ENCODE measurements at places on chromosomes 5 and 9.

- DNase-seq = no peak
Observed at GRCh38 chr5:88957013-88957412, 74.0 kb upstream of the MEF2C start.

- DNase-seq = no peak
Observed at GRCh38 chr5:2007878-2008501, 125.3 kb upstream of the IRX4 start.

- DNase-seq = peak; percentile 16
Observed at GRCh38 chr9:134243778-134244467, 79.6 kb upstream of the RNU6ATAC start.

DNA sequence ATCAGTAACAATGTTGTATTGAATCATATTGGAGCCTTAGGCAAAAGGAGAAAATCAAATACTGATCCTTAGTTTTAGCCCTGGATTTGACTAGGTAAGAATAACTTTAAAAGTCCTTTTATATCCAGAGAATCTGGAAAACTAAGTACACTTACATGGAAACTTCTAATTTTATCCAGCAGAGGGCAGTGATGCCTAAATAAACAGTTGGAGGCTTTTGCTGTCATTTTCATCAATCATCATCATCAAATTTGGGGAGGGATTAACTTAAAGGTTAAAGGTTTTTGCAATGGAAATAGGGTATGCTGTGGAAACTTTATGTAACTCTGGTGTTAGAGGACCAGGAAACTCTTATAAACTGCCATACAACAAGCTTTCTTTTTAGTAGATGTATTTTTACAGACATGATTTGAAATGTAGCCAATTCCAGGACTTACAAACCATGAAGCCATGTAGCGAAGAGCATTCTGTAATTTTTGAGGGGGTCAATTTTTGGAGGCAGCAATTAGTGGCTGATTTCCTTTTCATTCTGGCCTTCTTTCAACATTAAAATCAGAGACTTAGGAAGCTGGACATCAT, 112.7 kb downstream of the OSTF1 start:
- peak; percentile 9 for DNase-seq

GRCh38 chr5:14295610-14296009, 152.5 kb downstream of the TRIO start:
- no peak for DNase-seq

DNA sequence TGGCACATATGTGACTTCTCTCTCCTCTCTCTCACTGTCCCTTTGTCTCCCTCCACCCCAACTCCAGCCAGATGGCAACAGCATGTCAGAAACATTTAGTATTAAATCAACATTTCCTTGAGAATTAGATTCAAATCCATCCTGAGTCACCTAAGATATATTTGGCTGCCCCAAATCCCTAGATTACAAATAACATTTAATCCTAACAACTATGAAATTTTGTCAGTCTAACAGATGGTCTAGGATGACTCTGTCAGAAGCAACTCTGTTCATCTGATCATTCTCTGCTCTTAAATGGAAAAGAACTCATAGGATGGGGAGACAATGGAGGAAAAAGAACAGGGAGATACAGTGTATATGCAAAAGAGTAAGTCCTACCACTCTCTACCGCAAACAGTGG, 201.2 kb downstream of the TSSK1B start:
- no peak for DNase-seq

DNA sequence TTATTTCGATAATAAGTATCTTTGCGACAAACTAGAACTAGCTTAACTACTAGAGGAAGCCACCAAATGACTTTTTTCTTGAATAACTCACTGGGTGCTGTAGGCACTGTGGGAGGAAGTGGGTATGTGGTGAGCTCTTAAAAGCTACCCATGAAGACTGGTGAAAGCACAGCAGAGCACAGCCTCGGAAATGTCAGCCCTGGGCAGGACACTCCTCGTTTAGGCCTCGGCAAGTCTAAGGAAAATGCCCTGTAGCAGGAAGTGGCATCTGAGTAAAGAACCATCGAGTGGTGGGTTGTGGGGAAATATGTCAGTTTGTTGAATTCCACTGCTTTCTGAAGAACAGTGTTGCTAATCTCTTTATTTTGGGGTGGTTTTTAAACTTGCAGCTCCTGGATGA, 44.0 kb upstream of the NCS1 start:
- DNase-seq = peak; percentile 73

DNA sequence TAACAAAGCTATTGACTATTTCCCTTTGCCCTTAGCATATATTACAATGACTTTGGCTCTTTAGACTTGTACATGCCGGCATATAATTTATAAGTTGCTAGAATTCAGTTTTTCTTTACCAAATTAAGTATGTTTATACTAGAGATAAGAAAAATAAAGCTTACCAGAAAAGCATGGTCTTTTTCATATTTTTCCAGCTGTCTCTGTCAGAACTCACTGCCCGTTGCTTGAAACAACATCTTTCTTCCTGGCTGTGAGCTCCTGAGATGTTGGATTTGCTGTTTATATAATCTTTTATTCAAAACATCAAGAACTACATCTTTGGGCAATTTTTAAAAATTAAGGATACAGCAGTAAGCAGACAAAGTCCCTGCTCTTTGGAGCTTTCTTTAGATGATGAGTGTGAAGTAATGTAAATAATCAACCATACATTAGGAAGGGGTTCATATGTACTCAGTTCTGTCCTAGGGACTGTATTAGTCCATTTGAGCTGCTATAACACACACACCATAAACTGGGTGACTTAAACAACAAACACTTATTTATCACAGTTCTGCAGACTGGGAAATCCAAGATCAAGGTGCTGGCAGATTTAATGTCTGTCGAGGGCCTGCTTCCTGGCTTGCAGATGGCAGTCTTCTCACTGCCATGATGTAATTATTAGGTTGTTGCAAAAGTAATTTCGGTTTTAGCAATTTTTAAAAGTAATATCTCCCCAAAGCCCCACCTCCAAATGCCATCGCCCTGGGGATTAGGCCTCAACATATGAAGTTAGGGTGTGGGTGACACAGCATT, 45.4 kb upstream of the RANBP3L start:
- no peak for DNase-seq

GRCh38 chr9:72440992-72441847, 76.2 kb upstream of the ZFAND5 start:
- DNase-seq = no peak

DNA sequence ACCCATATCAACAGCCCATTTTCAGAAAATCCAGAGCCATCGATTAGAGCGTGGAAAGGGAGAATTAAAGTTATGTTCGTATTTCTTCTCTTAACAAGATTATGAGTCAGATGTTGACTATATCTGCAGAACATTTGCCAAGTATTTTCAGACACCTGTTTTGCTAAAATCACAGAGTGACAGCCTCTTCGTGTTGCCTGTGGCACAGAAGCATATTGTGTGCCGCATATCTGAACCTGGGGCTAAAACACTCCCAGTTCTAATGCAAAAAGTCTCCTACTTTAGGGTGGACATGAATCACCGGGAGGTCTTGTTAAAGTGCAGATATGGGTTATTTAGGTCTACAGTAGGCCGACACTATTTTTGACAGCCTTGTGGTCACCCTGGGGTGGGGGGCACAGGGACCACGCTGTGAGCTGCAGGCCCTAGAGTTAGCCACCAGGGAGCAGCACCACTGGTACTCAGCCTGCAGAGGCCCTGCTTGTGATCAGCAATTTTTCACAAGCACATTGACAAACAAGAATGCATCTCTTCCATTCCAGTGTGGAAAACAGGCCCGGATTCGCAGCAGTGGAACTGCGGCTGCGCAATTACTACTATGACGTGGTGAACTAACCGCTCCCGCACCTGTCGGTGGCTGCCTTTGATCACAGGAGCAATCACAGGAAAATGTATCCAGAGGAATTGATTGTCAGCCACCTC, 93.5 kb downstream of the SYK start:
- no peak for DNase-seq

DNA sequence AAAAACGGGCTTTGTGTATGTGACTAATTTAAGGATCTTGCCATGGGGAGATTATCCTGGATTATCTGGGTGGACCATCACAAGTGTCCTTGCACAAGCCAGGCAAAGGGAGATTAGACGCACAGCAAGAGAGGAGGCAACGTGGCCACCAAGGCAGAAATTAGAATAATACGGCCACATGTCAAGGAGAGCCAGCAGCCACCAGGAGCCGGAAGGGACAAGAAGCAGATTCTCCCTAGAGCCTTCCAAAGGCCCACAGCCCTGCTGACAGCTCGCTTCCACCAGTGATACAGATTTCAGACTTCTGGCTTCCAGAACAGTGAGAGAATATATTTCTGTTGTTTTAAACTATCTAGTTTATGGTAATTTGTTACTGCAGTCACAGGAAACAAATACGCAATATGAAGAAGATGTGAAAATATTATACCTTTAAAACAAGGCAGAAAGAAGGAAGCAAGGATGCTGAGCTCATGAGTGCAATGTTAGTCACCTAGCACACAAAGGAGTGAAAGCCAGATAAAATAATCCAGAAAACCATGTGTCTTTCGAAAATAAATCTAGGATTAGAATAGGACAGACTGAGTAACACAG, 28.7 kb upstream of the F2RL1 start:
- no peak for DNase-seq

- DNase-seq = no peak
Observed at GRCh38 chr5:6222121-6222520, 156.2 kb downstream of the MED10 start.

DNA sequence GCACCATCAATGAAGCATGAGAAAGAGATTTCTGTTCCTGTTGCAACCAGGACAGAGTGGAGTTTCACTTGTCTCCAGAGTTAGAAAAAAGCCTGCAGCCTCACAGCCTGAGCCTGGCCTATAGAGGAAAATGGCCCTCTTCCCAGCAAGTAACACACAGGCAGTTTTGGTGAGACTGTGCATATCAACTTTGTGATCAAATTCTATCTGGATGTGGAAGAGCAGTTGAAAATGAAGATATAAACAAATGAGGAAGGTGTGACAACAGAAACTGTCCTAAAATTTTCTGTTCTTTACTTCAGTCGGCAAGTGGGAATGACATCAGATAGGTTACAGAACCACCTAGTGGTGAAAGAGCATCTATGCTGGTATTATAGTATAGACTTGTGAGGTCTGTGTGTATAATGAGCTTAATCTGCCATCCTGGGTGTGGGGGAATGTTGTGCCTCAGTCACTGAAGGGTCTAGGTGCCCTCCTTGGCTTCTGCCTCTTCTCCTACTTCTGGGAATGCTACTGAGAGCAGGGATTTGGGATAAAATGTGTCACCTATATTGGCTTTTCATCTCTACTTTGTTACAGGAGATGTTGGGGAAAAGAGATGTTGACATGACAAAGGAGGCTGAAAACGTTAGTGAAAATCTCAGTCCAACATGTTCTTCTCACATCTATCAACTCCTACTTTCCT, 28.2 kb downstream of the YIPF5 start:
- no peak for DNase-seq
